CD8-positive, alpha-beta T cell (primary cell): ENCODE measurements at places on chromosomes 4 and X.

DNA sequence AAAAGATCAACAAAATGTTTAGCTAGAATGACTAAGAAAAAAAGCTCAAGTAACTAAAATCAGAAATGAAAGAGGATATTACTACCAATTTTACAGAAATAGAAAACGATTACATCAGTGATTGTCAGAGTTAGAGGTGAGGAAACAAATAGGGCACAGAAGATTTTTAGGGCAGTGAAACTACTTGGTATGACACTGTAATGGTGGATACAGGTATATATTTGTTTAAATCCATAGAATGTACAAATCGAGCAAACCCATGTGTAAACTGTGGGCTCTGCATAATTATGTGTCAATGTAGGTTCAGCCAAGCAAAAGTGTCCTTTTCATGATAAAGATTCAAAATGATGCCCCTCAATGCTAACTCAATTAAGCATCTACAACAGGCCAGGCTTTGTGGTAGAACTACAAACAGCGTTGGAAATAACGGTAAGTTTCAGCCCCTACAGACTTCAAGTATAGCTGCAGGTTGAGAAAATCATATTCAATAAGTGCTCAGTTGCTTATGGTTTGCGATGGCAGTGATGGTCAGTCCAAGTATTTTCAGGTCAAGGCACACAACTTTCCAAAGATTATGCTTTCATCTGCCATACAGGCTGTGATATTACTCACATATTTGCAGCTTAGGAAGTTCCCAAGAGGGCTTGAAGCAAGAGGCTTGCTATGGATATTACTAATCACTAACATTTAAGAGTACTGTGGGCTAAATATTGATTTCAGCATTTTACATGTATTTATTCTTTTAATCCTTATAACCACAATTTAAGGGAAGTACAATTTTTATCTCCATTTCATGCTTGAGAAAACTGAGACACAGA is 158.6 kb downstream of the TET2 start:
- no peak for DNase-seq

DNA sequence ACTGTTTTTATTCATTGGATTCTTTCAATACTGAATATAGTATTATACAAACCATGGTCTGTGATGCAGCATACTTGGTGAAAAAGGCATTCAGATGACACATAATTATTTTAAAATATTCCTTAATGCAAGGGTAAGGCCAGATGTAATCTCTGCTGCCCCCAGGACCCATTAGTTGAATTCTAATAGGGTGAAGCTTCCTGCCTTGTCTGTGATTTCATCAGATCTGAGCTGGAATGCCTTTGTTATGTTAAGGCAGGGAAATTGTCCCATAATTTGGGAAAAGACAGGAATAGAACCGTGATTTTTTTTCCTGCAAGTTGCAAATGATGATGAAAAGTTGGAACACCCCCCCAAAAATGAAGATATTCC is 26.1 kb downstream of the ZRSR2 start:
- no peak for DNase-seq

- no peak for DNase-seq
These were observed 2.3 kb upstream of the SLC35A2 start for GRCh38 chrX:48913605-48914366.

- DNase-seq, result no peak
These were observed 9.0 kb upstream of the RPL34 start for GRCh38 chr4:108611365-108611764.

GRCh38 chr4:532588-533317 is 33.7 kb downstream of the PIGG start:
- no peak for DNase-seq

DNA sequence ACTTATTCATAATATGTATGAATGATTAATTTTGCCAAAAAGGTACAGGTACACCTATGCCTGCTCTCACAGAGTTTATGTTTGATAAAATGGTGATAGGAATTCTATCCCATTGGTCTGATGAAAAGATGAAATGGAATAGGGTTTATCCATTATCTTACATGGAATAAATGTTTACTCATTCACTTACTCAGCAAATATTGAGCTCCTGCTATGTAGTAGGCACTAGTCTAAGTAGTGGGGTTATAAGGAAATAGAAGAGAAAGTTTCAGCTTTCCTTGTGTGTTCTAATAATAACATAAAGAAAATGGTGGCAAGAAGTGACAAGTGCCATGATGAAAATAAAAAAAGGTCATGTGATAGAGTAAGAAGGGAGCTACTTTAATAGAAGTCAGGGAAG is 12.4 kb upstream of the SLC10A7 start:
- no peak for DNase-seq

DNA sequence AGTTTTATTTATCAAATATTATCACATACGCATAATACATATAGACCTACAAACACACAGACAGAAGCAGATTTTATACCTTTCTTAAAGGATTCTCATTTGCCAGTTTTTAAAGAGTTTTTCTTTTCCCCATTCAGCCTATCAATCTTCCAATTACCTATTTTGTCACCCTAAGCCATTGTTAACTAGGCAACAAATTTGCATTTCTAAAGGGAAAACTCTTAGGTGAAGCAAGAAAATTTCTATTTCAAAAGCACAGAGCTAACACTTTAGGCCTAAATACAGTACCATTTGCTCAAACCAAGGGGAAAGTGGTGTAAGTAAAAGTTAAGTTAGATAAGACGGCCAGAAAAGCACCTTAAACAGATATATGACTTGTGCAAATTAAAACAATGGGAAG is 156.6 kb downstream of the NDST3 start:
- no peak for DNase-seq

GRCh38 chr4:135249024-135249423 is 1047.4 kb upstream of the PABPC4L start:
- DNase-seq, result no peak

DNA sequence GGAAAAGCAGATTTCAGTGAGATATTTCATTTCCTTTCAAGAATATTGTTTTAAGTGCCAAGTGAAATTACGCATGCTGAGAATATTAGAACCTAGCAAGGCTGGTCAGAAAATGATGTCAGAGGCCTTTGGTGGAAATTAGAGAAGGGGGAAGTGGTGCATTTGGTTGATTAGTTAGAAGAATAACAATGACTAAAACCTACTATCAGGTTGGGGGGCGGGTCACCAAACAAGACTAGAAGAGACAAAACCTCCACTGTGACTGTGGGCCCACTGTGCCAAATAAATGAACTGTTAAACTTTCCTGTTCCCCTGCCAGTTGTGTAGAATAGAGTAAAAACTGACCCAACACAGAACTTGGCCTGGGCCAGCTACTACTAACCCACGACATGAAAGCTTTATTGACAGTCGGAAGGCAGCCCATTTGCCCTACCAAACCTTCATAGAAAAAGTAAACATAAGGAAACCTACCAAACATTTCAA is 2.9 kb downstream of the RAPGEF2 start:
- no peak for DNase-seq
